Activated B cell treated with CpG ODN at 0.5 μM for 24 hours (primary cell): ENCODE measurements at places on chromosomes 5 and 9. TPM values are rescaled to one million over a fixed set of nuclear protein-coding genes. Genes with fewer than 3 reads are reported as not detected.
A peak's percentile ranks its signal among the peaks of the same experiment; 100 is the strongest.

DNA sequence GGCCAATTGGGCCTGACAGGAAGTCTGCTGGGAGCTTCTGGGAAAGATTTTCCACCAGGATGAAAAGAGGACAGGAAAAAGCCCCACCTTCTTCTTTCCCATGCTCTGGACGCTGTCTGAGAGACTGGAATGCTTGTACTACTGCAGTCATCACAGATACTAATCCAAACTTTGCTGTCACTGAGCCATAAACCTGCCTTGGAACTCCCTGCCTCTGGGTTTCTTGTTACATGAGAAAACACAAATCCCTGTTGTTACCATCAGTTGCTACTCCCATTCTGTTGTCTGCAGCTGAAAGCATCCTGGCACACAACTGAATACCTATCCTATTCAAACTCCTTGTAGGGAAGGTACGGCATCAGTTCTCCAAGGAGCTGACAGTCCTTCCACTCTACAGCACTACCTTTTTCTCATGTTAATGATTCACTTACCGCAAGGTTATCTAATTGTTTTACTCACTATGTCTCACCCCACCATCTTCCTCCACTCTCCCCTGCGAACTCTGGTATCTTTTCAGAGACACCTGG lies 167.5 kb downstream of the CDK5RAP2 start:
- no peak for DNase-seq

DNA sequence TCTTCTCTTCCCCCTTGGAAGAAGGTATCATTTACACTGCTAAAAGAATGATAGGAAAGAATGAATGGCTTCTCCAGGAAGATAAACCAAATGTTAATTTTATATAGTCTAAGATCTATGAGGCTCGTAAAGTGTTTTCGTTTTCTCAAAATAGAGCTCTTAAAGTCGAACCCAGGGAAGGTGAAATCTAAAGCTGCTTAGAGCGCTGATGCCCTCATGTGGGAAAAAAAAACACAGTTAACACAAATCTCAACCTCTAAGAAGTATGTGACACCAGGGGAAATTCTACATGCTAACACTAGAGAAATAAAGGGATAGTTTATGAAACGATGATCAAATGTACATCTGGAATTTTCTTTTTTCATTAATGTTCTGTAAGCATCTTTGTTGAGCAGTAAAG lies 257.9 kb downstream of the RASEF start:
- no peak for DNase-seq

- no peak for DNase-seq
These were observed 58.3 kb downstream of the SVEP1 start for GRCh38 chr9:110521206-110521605.

DNA sequence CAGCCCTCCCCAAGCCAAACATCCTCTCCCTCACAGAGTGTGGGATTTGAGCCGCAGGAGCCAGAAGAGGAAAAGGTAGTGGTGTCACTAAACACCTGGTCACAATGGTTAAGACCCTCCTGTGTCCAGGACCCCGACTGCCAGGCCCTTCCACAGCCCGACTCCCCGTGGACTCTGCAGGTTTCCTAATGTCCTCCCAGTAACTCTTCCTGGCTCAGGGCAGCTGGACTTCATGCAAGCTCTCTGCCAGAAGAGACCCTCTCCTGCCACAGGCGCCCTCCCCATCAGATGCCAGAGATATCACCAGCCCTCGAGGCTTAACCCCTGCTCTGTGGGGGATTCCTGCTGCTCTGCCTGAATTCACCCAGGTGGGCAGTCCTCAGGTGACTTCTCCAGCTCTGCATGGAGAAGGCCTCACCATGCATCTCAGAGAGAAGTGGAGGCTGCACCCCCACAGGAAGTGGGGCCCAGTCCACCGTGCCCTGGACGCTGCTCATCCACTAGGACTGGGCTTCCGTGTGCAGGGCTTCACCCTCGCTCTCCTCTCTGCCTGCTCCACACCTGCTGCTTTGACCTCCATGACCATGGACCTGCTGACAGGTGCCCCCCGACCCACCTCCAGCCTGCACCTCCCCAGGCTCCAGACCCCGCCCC lies 111.2 kb downstream of the ADAMTS2 start:
- DNase-seq: no peak

GRCh38 chr5:150397146-150397781 lies 15.4 kb downstream of the CD74 start:
- DNase-seq: no peak

DNA sequence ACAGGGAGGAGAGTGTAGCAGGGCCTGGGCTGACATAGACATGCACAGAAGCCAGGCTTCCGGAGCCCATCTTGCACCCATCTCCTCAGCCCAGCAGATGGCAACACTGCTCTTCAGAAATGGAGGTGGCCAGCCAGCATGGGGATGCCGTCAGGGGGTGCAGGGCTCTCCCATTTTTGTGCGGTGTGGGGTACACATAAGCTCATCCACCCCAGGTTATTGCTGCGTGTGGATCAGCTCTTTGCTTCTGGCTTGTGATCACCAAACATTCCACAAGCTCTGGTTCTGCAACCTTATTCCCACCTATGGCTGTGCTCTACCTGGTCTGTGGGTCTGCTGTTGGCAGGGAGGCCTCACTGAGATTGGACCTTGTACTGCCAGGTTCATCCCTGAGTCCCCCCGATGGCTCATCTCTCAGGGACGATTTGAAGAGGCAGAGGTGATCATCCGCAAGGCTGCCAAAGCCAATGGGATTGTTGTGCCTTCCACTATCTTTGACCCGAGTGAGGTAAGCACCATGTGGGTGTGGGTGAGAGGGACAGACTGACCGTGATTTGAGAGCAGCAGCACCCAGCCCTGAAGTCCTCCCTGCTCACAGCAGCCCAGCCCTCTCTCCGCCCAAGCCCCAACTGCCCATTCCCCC lies 17.3 kb downstream of the SLC22A5 start:
- peak; percentile 62 for DNase-seq

DNA sequence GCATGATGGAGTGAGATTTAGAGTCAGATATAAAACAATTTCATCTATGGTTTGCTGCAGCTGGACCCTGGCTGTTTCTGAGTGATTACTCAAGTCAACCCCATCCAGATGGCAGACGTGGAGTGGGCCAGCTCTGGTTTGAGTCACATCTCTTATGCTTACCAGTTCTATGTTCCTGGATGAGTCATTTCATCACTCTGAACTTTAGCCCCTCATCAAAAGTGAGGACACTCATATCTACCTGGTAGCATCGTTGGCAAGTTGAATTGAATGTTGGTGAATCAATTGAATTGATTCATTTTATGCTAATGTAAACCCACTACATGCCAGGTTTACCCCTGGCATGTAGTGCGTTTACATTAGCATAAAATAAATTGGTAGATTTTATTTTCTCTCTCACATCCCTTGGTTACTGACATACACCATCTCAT lies 176.4 kb downstream of the FGF18 start:
- DNase-seq: no peak

SPATA9 gene
- total RNA-seq: not detected in 2 replicates

SOX30 gene
- total RNA-seq: 0.37 and 0.47 TPM in 2 replicates

PPP1R2B gene
- total RNA-seq: 0.39 and 0.42 TPM in 2 replicates

CKS2 gene
- 23.7 and 23.9 TPM in 2 replicates for total RNA-seq

PCDHB13 gene
- total RNA-seq: 0.07 and 0.09 TPM in 2 replicates
